ENCODE measurements at places on chromosomes 1 and 21. TPM values are rescaled to one million over a fixed set of nuclear protein-coding genes. Genes with fewer than 3 reads are reported as not detected.
A peak's percentile ranks its signal among the peaks of the same experiment; 100 is the strongest.

TRIM46 gene
- 0.14 TPM for total RNA-seq

- no peak for DNase-seq
- H3K27me3 ChIP-seq = no peaks in the 10 kb centered on the region
- H3K36me3 ChIP-seq = no peaks in the 10 kb centered on the region
- no peak overlapping the region for H3K27ac ChIP-seq
Observed at GRCh38 chr21:43895196-43895595, 30.2 kb downstream of the AGPAT3 start.

- no peaks in the 10 kb centered on the region for H3K36me3 ChIP-seq
- peaks cover 5% of the 10 kb centered on the region for H3K4me1 ChIP-seq
- H3K27ac ChIP-seq = no peak overlapping the region
Observed at GRCh38 chr1:1906185-1907097, 8.6 kb upstream of the CALML6 start.

GRCh38 chr1:6111991-6112689 lies 66.5 kb downstream of the KCNAB2 start:
- H3K27ac ChIP-seq = no peak overlapping the region
- H3K4me1 ChIP-seq = no peaks in the 10 kb centered on the region
- DNase-seq = no peak

DNA sequence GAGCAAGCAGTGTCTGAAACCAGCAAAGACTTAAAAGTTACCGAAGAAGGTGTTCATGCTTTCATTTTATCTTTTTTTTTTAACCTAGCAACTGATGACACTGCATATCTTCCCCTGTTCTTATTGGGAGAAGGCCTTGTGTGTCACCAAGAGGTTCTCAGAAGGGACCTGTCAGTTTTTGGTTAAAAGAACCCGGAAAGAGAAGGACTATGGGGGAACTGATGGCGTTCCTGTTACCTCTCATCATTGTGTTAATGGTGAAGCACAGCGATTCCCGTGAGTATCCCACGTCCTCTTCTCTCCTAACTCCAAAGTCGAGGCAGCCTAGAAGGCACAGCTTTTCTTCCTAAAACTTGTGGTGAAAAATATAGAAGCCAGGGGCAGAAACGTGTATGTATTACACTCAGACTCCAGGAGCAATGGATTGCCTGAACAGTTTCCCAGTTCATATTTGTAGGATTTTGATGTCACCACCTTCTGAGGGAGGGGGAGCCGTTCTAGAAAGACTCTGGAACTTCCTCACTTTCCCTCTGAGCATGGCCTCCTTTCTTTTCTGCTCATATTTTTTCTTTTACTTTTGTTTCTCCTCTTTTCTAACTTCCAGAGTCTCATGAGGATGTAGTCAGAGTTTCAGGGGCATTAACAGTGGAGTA lies at the start of gene MR1:
Gene MR1, plus strand, starts transcription at position 185 of the 653 bp plus-strand sequence. Its CDS starts 25 bp downstream, at position 210.
- peak within 1 kb of the TSS; percentile 32 for H3K4me3 ChIP-seq
- peaks cover 6% of the 10 kb centered on the region for H3K4me1 ChIP-seq
- DNase-seq = peak; percentile 58
- H3K36me3 ChIP-seq = no peaks in the 10 kb centered on the region
- peak within 1 kb of the TSS; percentile 91 for H3K27ac ChIP-seq

RNU1-4 gene
- total RNA-seq = under 0.01 TPM
